Pancreas (tissue), 10 donors: ENCODE measurements at places on chromosomes 2 and 18. TPM values are rescaled to one million over a fixed set of nuclear protein-coding genes. Genes with fewer than 3 reads are reported as not detected.

Gene G6PC2
- 33.7 TPM for total RNA-seq

Gene IL1B
- 0.63 TPM for total RNA-seq

Gene KIAA2012
- total RNA-seq: not detected

Gene KCNK3
- total RNA-seq: 46.4 TPM

Gene SALL3
- not detected for total RNA-seq

Gene B3GNT7
- 28.0 TPM for total RNA-seq

Gene CHRND
- total RNA-seq: not detected

Gene INHA
- total RNA-seq: 3.9 TPM
